Activated CD4-positive, alpha-beta T cell treated with anti-CD3 and anti-CD28 coated beads for 4 hours (primary cell): ENCODE measurements at places on chromosomes 4 and X.

DNA sequence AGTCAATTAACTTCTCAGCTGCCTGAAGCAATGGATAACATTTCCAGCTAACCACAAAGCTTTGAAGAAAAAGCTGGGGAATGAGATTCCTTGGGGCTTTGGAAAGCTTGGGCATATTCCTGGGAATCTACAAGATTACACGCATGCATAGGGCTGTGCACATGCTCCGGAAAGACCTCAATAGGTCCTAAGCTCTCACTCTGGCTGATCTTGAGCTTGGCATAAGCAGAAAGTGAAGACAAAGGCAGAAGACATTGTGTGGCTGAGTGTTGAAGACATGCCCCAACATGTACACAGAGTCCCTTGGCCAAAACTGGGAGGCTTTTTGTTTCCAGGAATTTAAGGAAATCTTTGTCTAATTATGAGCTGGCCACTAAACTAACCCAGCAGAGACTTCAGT lies 31.2 kb downstream of the ATG4A start:
- no peak for DNase-seq

DNA sequence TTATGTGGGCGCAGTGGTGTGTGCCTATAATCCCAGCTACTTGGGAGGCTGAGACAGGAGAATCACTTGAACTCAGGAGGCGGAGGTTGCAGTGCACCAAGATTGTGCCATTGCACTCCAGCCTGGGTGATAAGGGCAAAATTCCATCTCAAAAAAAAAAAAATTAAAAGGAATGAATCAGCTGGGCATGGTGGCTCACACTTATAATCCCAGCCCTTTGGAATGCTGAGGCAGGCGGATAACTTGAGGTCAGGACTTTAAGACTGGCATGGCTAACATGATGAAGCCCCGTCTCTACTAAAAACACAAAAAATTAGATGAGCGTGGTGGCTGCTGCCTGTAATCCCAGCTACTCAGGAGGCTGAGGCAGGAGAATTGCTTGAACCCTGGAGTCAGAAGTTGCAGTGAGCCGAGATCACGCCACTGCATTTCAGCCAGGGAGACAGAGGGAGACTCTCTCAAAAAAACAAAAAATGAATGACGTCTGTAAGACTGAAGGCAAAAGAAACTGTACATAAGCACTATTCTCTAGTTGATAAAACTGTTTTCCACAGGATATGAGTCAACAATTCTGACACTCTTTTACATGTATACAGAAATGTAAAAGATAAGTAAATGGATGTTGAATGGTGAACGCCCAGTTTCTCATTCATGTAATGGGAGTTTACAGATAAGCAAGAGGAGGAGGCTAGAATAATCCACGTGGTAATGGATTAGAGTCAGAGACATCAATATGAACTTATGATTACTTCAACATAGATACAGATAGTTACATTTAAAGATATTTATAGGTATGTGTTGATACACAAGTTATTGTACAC lies 22.2 kb downstream of the CENPC start:
- no peak for DNase-seq

DNA sequence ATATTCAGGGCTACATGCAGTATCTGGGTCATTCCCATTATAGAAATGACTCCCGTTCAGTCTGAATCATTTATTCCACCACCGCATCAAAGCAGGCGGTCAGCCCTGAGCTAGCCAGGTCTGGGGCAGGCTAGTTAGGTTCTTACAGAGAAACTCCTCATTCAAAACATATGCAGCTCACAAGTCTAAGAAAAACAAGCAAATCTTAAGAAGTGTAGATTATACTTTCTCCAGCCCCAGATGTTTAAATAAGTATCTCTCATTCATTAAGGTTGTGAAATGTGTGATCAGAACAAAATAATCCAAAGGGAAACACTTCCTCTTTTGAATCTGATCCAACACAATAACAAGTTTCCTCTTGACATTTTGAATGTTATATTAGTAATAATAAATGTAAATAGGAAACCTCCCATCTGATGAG lies 441.9 kb downstream of the INPP4B start:
- peak; percentile 42 for DNase-seq

- no peak for DNase-seq
Measured at GRCh38 chr4:186642530-186642929, 81.1 kb downstream of the FAT1 start.

GRCh38 chr4:47736146-47736545 lies 101.7 kb downstream of the CORIN start:
- DNase-seq, result no peak

DNA sequence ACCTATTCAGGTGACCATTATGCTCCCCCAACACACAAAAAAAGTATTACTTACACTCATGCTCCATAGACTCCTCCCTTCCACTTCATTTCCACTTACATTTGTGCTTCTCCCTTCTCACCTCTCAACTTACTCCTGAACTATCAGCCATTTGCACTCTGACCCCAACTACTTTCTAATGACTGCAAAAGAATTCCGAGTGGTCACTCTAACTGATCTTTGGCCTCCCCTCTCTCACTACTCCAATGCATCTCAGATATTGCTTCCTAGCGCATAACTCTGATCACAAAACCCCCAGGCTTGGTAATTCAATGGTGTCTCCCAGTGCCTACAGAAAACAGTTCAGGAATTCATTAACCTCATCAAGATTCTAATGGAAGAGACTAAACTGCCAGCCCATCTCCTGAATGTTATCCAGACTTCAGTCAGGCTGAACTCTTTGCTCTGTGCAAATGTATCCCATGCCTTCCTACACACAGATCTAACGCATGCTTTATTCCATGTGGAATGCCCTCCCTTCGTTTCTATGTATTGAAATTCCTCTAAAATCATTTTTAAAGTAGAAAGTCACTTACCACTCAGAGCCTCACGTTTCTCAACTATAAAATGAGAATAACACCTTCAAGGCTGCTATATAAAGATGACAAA lies 61.1 kb downstream of the FRYL start:
- DNase-seq, result no peak

GRCh38 chr4:6405397-6405706 lies 67.1 kb downstream of the PPP2R2C start:
- no peak for DNase-seq

- DNase-seq, result no peak
Measured at GRCh38 chrX:68763481-68763880, 65.3 kb upstream of the EFNB1 start.

DNA sequence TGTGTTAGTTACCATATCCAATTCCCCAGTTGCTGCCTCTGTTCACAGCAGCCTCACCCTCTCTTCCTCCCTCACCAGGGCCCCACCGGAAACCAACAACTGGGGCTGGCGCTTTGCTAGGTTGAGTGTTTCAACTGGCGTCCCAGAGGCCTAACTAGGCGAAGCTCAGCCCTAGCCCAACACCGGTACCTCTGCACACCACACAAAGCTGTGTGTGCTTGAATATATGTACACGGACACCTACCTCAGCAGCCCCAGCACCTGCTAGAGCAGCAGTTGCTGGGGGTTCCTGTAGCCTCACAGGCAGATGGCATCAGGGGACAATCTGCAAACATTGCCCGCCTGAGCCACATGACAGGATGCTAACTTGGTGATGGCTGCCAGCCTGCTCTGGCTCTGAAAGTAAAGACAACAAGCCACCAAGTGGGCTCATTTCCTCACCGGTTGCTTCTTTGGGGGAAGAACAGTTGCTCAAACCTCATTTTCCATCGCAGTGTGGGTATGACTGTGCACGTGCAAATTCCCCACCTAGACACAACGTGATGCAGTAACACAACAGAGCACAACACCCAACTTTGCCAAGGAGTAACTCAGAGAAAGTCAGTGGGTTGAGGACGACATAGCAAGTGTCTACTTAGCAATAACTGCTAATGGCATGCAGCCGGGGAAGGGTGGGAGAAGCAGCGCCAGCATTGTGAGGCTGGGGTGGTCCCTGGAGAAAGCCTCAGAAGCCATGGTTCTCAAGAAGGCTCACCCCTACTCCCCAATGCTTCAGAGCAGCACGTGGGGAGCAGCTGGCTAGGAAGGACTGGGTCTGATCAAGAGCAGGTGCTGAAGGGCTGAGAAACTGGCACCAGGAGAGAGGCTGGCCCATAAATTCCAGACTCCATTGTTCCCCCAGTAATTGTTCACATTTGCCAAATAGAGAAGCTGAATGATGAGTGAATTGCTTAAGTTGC lies 139.5 kb downstream of the SH3KBP1 start:
- peak; percentile 48 for DNase-seq

DNA sequence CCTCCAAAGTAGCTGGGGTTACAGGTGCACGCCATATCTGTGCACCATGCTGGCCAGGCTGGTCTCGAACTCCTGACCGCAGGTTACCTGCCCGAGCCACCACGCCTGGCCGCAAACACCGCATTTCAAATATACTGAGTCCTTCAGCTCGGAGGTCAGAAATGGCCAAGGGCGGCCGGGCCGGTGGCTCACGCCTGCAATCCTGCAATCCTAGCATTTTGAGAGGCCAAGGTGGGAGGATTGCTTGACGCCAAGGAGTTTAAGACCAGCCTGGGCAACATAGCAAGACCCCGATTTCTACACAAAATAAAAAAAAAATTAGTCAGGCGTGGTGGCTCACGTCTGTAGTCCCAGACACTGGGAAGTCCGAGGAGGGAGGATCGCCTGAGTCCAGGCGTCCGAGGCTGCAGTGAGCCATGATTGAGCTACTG lies 71.9 kb upstream of the PPP2R3B start:
- DNase-seq, result no peak

DNA sequence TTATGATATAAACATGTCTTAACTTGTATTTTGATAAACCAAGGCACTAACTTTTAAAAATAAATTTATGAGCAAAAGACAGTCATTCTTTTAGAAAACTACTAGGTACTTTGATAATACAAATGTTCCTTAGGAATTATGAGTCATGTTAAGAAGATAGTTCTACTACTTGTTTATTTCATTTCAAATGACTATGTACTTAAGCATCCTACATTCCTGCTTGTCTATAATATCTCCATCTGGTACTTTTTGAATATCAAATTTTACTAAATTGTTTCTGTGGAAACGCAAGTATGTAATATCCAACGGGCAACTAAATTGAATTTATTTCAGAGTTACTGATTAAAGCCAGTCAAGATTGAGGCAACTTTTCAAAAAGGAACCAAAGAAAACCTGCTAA lies 61.8 kb downstream of the CAMK2D start:
- no peak for DNase-seq

DNA sequence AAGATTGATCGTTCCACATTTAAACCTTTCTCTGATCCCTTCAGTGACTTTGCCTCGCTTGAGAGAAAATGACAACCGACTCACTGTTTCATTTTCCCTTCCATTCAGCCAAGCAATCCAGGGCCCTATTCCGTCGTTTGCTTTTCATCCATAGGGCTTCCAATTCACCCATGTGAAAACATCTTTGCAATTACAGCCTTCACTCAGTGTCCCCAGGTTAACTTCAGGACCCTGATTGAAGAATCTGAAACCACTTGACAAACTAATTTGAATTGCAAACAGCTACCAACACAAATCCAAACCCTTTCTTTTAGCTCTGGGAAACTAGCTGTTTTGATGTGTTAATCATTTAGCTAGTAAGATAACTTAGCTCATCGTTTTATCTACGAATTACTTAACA lies 120.2 kb upstream of the FAM9C start:
- no peak for DNase-seq

DNA sequence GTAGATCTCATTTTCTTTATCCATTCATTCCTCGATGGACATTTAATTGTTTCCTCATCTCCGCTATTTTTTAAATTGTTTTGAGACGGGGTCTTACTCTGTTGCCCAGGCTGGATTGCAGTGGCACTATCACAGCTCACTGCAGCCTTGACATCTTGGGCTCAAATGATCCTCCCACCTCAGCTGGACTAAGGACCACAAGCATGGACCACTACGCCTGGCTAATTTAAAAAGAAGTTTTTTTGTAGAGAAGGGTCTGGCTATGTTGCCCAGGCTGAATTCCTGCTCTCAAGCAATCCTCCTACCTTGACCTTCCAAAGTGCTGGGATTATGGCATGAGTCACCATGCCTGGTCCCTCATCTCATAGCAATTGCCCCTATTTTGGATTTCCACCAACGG lies 7.0 kb upstream of the TRIML1 start:
- DNase-seq, result no peak

DNA sequence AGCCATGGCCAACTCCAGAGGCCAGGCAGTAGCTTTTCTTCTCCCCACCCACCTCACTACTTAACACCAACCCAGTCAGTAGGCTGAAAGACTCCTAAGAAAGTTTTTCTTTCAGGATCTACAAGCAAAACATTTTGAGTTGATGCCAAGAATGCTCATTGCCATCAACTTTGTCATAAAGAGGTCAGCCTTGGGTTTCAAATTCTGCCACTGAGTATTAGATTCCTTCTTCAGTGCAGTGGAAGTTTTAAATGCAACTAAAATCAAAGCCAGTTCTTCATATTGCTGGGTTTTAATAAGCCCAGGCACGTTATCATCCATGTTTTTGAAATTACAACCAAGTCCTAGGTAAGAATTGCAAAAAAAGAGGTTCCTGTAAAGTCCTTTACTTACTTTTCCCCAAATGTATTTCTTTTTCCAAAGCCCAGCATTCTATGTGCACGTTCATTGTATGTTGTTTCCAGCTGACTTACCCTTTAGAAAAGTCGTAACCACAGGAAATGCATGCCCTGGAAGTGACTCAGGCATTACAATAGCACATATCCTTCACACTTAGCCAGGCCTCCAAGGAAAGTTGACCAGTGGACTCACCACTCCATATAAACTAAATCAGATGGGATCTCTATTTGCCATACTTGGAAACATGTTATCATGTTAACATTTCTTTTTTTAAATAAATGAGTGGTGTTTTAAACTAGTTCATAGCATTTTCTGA lies 229.9 kb downstream of the SOX3 start:
- no peak for DNase-seq

DNA sequence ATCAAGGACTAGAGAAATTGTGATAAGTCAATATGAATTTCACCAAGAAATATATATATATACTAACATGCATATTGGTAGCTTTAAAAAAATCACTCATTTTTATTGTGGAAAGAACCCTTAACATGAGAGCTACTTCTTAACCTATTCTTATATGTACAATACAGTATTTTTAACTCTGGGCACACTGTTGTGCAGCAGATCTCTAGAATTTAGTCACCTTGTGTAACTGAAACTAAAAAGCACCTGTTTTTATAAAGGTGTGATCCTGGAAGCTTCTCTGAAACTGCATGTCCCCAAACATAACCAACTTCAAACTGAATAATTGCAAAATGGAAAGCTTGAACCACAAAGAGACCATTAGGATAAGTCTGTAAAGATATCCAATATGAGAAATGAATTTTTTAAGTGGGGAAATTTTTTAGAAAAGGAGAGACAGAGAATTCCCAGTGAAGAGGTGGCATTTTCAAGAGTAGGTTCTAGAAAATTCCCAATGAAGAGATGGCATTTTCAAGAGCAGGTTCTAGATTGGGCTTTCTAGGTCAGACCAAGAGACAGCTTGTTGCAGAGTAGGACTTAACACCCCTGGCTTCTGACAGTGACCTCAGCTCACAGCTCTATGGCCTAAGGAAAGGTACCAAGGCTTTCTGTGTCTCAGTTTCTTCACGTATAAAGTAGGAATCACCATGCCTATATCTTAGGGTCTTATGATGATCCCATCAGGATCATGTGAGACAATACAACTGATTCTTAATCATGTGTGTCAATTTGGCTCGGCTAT lies 22.0 kb upstream of the PPARGC1A start:
- no peak for DNase-seq
